ENCODE measurements at places on chromosomes 16 and 17.

- DNase-seq: no peak
Observed at GRCh38 chr17:3594051-3594800, 15.0 kb downstream of the TRPV1 start.

- no peak for DNase-seq
Observed at GRCh38 chr17:2466931-2467330, 44.8 kb downstream of the METTL16 start.

DNA sequence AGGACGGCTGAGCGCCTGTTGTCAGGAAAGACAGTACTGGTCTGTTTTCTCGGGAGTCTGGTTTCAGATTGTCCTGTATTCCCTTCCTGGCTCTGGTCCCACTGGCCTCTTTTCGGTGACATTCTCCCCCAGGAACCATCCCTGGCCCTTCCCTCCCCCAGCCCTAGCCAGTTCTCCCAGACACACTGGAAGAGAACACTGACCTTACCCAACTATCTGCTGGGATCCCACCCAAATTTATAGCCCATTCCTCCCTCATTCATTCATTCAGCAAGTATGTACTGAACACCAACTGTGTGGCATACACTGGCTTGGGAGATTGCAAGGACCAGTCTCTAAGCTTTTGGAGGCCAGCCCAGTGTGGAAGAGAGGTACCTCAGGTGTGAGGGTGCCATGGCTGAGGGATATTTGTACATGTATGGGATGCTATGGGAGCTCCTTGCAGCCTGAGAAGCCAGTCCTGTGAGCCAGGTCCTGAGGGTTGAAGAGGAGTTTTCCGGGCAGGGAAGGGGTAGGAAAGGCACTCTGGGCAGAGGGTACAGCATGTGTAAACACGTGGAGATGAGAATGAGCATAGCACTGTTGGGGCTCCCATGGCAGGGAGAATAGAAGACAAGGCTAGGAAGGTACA is 5.2 kb downstream of the RND2 start:
- no peak for DNase-seq

DNA sequence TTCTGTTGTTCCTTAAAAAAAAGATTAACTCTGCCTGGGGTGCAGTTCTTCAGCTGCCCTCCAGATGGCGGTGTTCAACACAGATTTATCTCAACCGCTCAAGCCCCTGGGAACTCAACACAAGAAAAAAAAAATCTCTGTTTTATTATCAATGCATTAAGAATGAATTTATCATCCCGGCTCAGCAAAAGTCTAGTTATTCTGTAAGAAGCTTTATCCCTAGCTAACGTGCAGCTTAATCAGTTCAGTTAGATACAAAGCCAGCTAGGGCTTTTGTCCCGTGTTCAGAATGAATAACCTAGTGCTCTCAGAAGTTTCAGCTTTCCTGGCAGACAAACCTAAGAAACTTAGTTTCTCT is 475.9 kb upstream of the CCL2 start:
- no peak for DNase-seq

GRCh38 chr17:19590912-19591551 is 57.4 kb downstream of the SLC47A1 start:
- no peak for DNase-seq

DNA sequence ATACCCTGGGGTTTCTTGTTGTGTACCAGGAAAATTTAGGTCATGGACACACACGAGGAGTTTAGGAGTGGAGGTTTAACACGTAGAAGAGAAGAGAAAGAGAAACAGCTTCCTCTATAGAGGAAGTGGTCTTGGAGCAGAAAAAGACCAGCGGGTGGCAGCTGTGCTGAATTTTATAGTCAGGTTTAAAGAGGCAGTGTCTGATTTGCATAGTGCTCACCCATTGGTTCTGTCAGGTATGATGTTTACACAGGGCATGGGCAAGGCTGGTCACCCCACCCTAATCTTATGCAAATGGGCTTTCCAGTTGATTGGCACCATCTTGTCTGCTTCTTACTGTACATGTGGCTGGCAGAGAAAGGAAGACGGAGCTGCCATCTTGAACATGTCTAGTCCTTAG is 309.0 kb downstream of the CDH13 start:
- no peak for DNase-seq

- no peak for DNase-seq
Observed at GRCh38 chr17:69712801-69713311, 298.4 kb downstream of the MAP2K6 start.

DNA sequence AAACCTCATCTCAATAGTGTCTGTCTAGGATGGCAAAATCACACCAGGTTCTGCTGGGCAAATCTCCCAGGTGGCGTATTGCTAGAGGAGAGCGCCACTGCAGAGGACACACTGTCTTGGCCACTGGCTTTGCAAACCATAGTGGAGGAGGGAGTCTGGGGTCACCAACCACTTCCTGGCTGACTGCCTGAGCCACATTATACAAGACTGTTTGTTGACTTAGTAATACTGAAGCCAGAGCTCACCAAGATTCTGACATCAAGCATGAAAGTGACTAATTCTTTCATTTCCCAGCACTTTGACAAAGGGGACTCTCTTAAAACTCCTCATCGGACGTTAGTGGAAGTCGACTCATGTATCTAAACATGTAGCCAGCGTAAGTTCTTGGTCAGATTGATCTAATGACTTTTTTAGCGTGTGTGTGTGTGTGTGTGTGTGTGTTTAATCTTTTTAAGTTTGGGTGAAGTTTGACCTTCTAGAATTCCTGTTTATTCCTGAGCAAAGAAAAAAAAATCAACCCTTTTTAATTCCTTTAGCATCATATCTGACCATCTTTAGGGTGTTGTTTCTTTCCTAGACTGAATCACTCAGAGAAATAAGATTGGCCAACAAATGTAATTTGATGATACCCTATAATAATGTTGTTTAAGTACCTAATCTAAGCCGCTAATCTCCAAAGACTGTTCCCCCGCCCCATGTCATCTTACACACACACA is 13.7 kb downstream of the PITPNC1 start:
- DNase-seq: no peak

- no peak for DNase-seq
Observed at GRCh38 chr17:81253358-81254131, 14.4 kb downstream of the NDUFAF8 start.

DNA sequence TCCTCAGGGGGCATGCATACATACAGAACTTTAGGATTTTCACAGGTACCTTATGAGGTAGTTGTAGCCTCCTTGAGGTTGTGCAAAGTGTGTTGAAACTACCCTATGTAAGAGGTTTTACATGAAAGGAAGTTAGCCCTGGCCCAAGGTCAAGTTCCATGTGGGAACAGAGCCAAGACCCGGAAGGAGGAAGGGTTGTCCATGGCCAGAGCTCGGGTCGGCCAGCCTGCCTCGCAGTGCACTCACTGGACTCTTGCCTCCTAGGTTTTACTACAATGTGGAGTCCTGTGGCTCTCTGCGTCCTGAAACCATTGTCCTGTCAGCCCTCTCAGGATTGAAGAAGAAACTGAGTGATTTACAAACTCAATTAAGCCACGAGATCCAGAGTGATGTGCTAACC is 8.2 kb downstream of the POLR2C start:
- DNase-seq: no peak

- DNase-seq: no peak
Observed at GRCh38 chr16:66515596-66516508, 34.1 kb downstream of the TK2 start.

- DNase-seq: no peak
Observed at GRCh38 chr16:1070084-1070863, 2.3 kb upstream of the SSTR5 start.
